Stimulated activated CD4-positive, alpha-beta T cell treated with anti-CD3 and anti-CD28 coated beads, Interleukin-12 subunit alpha, Interleukin-12 subunit beta, amount 100 ng/mL, for 24 hours (primary cell): ENCODE measurements at places on chromosomes 11 and 22.
A peak's percentile ranks its signal among the peaks of the same experiment; 100 is the strongest.

GRCh38 chr22:46107089-46107664 lies 43.1 kb upstream of the PPARA start:
- DNase-seq = no peak

DNA sequence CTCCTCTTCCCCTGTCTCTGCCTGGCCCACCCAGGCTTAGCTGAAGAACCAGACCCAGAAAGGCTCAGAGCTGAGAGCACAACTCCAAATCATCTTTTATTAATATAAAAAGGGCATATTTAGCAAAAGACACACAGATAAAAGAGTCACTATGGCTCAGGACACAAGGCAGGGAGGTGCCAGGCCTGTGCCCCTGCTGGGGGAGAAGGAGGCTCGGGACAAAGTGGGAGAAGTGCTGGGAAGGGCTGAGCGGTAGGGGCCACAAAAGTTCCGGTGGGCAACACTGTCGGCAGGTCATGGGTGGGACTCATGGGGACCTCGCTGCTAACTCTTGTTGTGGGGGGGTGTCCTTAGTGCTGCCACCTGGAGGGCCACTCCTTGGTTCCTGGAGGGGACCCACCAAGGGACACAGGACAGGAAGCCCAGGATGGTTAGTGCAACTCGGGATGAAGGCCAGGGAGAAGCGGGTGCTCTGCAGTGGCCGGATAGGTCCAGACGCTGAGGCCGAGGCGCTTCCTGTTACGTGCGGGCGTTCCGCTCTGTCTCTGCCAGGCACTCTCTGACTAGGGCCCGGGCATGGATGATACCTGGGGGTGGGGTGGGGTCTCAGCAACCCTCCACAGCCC lies 1.4 kb upstream of the PITPNM1 start:
- no peak for DNase-seq

GRCh38 chr22:33920197-33920540 lies at the start of gene LARGE1:
Gene LARGE1 (minus strand): TSS chr22:33920476.
- DNase-seq = no peak

GRCh38 chr22:30426388-30427353 lies 1.1 kb downstream of the MTFP1 start:
- peak; percentile 94 for DNase-seq

- DNase-seq = no peak
Observed at GRCh38 chr11:106061249-106061784, 15.8 kb downstream of the KBTBD3 start.

DNA sequence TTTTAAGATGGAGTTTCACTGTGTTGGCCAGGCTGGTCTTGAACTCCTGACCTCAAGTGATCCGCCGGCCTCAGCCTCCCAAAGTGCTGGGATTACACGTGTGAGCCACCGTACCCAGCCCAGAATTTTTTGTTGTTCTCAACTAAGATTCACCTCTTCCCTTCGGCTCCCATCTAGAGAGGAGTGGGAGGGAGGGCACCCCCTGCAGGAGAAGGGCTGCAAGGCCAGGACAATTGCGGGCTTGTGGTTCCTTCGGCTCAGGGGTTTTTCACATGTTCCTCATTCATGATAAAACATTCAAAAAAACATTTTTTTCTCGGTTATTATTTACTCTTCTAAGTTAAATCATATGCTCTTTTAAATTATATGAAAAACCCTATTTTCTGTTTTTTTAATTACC lies 201.1 kb upstream of the LRRC4C start:
- no peak for DNase-seq

- no peak for DNase-seq
Observed at GRCh38 chr11:17894929-17895658, 117.8 kb downstream of the SERGEF start.

GRCh38 chr11:38089726-38090125 lies 1491.7 kb upstream of the RAG2 start:
- DNase-seq = no peak

GRCh38 chr22:42976217-42976933 lies 38.6 kb downstream of the PACSIN2 start:
- no peak for DNase-seq

- no peak for DNase-seq
Observed at GRCh38 chr22:43225609-43226008, 38.7 kb upstream of the TTLL12 start.

DNA sequence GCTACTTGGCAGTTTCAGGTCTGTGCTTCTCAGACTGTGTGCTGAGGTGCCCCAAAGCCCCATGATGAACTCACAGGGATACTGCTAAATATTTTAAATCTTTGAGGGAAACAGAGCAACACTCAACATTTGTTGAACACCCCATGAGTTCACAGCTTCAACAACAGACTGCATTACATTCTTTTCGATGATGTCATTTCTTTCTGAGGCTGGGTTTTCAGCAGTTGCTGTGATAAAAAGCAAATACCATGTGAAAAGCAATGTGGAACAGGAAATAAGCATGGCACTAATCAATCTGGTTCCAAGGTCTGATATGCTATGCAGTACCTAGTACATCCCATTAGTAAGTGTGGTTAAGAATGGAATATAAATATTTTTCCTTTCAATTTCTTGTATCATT lies 82.7 kb downstream of the RPL27A start:
- no peak for DNase-seq

GRCh38 chr11:12103411-12104225 lies 6.8 kb upstream of the MICAL2 start:
- DNase-seq = no peak

DNA sequence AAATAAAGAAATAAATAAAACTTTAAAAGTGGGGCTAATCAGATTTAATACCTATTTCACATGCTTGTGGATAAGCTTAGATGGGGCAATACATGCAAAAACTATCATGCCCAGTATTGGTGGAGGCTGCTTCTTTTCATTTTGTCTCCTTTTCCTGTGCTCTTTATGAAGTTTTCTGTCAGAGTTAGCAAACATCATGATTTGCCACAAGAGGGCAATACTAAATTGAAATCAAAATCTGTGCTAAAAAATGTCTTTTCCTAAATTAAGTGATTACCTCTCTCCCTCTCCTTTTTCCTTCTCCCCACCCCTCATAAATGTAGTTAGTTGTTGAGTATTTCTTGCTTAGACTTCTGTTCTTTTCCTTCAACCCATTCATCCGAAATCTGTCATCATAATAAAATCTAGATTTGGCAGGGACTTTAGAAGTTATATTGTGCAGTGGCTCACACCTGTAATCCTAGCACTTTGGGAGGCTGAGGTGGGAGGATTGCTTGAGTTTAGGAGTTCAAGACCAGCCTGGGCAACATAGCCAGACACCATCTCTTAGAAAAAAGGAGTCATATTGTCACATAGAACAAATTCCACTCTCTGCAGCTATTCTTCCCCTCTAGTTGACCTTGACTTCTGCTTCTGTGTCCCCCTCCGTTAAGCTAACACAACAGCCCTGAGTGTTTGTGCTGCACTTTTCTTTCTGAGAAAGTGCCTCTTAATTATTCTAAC lies 4.7 kb upstream of the ARHGAP42 start:
- no peak for DNase-seq

DNA sequence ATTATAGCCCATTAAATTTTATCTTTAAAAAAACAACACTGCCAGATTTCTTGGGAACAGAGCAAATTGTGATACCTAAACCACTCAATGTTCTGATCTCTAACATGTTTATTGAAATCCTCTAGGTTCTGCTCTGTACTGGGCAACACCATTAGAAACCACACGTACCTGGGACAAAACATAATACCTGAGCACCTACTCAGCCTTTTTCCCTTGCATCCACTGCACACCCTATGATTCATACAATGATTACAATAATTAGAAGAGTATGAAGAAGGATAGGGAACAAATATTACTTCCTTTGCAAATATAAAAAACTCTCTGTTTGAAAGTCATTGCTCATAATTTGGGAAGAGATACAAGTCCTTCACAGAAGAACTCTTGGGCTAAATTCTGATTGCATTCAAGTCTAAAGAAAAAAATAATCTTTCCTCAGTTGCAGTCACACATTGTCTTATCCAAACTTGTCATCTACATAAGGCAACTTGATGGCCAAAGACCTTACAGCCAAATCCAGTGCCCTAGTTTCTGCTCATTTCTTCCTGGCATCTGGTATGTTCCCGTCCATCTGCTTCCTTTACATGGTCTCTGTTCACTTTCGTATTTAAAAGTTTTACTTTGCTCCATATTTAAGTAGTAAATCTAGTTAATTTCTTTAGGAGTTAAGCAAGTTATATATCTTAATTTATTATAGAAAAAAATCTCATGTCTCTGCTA lies 407.4 kb downstream of the LRRC4C start:
- DNase-seq = no peak

DNA sequence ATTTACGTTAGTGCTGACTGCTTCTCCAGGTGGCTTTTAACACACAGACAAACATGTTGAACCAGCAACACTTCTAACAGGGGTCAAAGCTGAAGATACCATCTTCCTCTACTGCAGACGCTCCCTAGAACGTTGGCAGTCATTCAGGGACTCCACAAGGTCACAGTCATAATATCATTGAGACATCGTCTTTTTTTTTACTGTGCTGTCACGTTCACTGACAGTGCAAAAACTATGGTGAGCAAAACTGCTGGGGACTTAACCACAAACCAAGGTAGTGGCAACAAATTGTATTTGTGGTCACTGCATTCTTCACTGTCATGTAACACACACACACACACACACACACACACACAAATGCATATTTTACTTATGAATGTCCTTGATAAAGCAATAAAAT lies 244.9 kb downstream of the CASP12 start:
- no peak for DNase-seq

DNA sequence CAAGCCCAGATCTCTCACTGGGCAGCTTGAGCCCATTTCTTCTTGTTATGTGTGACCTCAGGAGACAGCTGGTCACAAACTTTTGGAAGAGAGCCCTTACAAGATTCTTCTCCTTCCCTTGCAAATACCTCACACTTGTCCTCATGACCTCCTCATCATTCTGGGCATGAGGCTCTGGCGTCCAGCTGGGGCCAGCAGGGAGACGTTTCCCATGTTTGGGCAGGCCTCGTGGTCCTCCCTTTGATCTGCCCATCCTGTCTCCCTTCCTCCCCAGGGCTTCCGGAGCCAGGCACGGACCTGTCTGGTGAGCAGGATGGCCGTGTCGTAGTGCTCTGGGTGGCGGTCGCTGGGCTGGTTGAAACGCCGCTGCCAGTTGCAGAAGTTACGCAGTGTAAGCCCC lies 9.7 kb downstream of the ADAMTS8 start:
- DNase-seq = no peak

DNA sequence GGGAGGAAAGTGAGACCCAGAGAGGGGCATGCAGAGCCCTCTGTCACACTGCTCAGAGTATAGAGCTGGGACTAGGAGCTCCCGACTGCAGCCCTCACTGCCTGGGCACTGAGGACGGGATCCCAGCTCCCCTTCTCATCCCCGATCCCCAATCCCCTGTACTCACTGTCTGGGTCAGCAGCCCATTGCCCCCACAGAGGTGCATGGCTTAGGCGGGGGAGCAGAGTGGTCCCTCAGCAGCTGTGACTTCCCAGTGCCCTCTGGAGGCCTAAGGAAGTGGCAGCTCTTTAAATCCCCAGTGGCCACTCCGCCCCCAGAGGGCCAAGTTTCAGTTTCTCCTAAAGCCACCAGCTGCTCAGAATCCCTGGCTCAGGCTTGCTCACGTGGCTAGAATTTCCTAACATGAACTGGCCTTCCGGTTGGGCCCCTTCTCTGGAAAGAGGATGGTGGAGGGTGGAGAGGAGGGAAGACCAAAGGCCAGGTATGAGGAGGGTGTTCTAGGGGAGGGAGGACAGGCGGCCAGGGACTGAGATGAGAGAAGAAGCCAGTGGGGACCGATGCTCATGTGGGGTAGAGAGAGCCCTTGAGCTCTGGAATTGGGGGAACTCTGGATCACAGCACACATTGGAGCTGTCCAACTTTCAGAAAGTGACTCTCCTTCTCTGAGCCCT lies at the start of gene BATF2:
Gene BATF2 (minus strand): TSS at position 262 of the 671 bp plus-strand sequence. CDS start 57 bp downstream, at position 205.
- DNase-seq = no peak

DNA sequence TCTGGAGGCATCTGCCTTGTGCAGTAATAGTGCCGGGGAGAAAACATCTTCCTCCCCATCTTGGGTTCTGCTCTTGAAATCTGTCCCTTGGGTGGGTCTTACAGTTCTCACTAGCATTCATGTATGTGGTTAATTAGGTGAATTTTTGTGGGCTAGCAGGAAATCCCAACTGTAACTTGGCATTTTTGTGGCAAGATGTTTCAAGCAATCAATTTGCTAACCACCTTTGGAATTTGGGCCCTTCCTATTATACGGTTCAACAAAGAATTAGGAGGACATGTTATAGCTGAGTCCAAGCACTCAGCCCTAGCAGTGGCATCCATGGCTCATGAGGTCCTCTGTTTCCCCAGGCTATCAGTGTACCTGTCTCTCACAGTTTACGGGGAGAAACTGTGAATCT lies 89.1 kb upstream of the MTNR1B start:
- no peak for DNase-seq

DNA sequence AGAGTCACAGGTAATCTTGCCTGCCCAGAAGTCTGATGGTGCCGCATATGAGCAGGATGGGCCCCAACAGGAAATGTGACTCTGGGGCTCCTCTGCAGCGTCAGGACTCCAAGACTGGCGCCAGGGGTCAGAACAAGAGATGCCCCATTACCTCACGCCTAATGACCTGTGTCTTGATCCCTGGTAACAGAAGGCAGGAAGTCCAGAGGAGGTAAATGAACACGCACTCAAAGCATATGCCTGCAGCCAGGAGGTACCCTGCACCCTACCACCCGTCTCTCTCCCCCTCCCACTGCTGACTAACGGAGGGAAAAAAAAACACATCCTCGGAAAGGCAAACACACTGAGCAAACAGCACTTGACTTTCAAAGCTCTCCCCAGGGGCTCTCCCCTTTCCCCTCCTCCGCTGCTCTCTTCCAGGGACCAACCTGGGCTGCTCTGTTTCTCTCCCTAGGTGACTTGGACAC lies 37.3 kb downstream of the ABCC8 start:
- DNase-seq = no peak

DNA sequence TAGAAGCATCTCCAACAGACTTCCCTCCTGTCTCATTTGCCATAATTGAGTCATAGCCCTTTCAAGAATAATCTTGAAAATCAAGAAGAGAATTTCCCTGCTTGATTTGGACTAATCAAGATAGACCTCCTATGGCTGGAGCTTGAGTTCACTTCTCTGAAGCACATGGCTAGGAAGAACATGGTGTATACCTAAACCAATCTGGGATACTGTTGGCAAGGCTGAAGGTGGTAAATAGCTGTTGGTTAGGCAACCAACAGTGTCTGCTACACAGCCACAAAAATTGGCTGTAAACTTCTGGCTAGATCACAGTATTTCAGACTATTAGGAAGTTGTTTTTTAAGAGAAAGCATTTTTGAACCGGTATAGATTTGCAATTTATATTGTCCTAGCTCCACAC lies 4.9 kb downstream of the CRYAB start:
- DNase-seq = no peak
